ENCODE measurements at places on chromosomes 16 and 17.
A peak's percentile ranks its signal among the peaks of the same experiment; 100 is the strongest.

GRCh38 chr16:29811170-29811895 lies 660 bp upstream of the PRRT2 start:
- DNase-seq, result peak; percentile 96

DNA sequence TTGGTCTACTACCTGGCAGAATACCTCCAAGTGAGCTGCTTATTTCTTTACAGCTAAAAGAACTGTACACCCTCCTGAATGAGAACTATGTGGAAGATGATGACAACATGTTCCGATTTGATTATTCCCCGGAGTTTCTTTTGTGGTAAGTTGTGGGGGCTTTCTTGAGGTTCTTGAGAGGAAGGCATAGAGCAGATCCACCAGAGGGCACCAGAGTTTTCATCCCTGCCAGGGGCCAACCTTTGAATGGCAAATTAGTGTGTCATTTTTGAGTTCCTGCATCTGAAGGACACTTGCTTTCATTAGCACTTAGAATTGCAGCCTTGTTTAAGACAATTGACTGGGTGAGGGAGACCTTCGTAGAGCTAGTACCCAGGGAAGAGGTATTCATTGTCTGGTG lies 35.0 kb downstream of the NMT1 start:
- peak; percentile 55 for DNase-seq

- DNase-seq, result no peak
These were observed 19.8 kb downstream of the B9D1 start for GRCh38 chr17:19342611-19343255.

- DNase-seq, result no peak
These were observed 7.4 kb downstream of the ASGR2 start for GRCh38 chr17:7107012-7107754.
